Activated T-helper 9 cell treated with anti-CD3 and anti-CD28 coated beads, Interleukin-2, amount 50 U/mL, for 16 hours (primary cell): ENCODE measurements at places on chromosomes 4 and X.

GRCh38 chrX:72041871-72042851, 89.6 kb downstream of the RTL5 start:
- no peak for DNase-seq

- DNase-seq, result no peak
Observed at GRCh38 chr4:125551967-125552366, 237.2 kb downstream of the FAT4 start.

- DNase-seq, result no peak
Observed at GRCh38 chr4:89939546-89939945, 44.9 kb downstream of the MMRN1 start.

GRCh38 chrX:106726485-106727437, at the start of gene RNF128:
TSS of gene RNF128 (plus strand) at chrX:106726701. CDS start at chrX:106726914, 213 bp downstream.
- DNase-seq, result no peak

DNA sequence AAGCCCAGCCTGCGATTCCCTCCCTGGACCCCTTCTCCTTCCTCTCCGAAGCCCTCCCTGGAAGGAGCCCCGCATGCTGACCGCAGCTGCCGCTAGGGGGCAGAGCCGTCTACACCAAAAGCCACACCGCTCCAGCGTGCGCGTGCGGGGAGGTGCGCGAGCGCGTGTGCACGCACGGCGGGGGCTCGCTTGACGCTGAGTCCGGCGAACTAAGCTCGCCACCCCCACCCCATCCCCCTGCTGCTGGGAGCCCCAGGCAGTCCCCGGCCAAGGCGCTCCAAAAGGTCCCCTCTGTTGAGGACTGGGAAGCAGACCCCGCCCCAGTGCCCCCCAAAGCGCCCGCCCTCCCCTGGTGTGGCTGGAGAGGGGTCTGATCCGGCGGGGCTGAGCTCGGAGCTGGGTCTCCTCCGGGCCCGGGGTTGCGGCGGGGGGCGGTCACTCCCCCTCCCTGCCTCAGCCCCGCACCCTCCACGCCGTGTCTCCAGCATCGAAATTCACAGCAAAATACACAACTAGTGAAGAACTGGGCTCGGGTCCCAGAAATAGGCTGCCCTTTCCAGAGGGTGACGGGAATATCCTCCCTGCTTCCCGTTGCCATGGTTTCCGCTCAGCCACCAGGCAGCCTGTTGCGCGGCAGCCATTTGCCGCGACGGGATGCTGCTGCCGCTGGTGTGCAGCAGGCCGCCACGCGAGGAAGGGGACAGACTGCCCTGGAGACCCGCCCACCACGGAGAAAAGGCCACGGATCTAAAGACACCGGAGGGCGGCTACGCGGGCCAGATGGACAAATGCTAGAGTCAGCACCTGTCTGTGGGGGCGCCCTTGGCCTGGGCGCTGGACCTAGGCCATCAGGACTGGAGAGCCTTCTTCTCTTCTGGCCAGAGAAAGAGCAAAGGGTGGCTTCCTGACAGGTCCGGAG, 11.2 kb upstream of the CCNQ start:
- peak; percentile 66 for DNase-seq

DNA sequence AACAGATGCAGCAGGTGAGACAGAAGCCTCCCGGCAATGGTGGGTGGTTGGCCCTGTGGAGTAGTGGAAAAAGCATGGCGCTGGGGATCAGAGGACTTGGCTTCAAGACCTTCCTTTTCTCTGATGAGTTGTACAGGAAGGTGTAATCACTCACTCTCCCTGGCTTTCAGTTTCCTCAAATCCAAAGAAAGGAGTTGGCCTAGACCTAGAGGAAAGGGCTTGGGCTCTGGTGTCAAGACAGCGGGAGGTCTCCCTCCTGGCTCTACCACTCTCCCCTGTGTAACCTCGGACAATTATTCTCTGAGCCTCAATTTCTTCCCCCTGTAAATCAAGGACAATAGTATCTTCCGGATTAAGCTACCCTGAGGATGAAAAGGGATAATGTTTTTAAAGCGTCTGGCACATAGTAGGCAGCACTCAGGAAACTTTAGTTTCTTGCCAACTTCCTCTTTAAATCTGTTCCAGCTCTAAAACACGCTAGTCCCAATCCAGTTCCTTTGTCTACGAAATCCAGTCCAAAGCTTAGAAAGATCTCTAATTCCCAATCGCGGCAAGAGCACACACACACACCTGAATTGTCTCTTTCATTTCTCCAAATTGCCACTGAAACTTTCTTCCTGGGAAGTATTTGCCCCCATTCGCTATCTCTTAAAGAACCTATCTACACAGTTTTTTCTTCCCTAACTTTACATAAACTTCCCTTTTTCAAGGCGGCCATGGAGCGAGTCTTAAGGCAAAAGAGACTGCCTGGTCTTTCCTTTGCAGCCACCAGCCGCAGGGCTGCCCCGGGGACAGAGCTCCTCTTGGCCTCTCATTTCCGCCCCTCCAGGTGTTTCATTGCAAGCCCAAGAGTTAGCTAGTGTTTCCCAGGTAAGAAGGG, 29.9 kb upstream of the GPC4 start:
- no peak for DNase-seq

- no peak for DNase-seq
Observed at GRCh38 chr4:104492183-104492771, 2.4 kb downstream of the CXXC4 start.

GRCh38 chr4:127777487-127777886, 4.6 kb upstream of the HSPA4L start:
- DNase-seq, result no peak

DNA sequence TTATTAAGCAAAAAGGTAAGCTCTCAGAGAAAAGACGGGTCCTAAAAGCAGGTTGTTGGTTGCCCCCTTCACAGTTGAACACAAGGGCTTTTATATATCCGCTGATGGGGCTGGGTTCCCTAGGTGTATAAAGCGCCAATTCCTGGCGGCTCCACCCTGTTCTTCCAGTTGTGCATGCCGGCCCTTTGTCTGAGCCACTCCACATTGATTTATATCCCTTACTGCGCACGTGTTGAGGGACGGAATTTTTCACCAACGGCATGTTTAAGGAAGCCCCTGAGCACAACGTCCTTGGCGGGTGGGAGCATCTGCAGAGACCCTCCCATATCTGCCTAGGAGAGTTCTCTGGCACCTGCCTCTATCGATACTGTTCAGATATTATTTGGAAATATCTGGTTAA, 135.7 kb downstream of the DTHD1 start:
- DNase-seq, result no peak

- no peak for DNase-seq
Observed at GRCh38 chr4:25098964-25099891, 61.0 kb downstream of the SEPSECS start.
